CD4-positive, alpha-beta T cell treated with Interferon alpha-2 for 1 hour (primary cell): ENCODE measurements at places on chromosomes 7 and 10.
A peak's percentile ranks its signal among the peaks of the same experiment; 100 is the strongest.

GRCh38 chr10:56823849-56824248, 462.8 kb upstream of the ZWINT start:
- DNase-seq, result no peak

DNA sequence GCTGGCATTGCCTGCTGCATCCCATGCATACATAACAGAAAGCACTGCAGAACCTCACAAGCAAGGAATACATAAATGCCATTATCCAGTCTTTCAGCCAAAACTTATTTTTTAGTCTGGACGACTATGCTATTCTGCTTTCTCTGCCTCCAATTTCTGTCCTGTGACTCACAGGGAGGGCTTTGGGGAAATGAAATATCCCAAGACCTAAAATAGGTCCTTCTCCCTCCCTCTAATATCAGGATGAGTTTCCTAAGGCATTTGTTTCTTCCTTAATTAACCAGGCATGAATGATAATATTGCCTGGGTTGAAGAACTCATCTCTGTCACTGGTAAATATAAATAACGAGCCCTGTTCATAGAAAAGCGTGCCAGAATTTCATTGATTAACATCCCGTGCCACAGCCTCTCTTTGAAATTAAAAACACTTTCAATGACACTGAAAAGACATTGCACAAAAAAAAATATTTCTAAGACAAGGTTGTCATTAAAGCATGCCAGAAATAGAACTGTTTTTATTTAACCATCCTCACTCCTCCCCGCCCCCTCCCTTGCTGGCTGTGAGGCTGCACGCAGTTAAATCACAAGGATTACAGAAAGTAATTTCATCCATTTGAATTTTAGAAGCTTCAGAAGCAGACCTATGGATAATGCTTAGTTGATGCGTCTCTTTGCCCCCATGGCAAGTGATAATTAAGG, 103.0 kb upstream of the ANKRD1 start:
- no peak for DNase-seq

- no peak for DNase-seq
Measured at GRCh38 chr7:105705427-105705826, 124.1 kb upstream of the EFCAB10 start.

DNA sequence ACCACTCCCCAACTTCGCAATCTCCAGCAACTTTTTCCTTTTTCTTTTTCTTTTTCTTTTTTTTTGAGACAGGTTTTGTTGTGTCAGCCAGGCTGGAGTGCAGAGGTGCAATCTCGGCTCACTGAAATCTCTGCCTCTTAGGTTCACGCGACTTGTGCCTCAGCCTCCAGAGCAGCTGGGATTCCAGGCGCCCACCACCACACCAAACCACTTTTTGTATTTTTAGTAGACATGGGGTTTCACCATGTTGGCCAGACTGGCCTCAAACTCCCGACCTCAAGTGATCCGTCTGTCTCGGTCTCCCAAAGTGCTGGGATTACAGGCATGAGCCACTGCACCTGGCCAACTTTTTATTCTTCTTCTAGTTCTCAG, 55.0 kb downstream of the KIAA1549 start:
- no peak for DNase-seq

DNA sequence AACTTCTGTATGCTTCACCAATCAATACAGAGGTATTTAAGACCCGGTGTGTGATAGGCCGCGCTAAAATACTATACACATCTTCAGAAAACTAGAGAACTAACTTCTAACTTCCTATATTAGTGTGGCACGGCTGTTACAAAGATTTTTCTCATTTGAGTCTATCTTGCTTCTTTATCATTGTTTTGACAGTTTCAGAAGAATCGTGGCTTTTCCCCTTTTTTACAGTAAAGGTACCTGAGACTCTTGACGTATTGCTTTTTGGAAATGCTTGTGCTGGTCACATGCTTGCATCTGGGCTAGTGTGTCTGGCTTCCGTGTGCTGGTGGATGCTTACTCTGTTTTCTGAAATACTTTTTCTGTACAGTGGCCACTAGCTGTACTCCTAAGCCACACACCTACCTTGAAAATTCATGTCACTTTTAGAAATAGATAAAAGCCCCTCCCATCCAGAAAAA, 12.7 kb downstream of the IKZF1 start:
- peak; percentile 92 for DNase-seq

- DNase-seq, result no peak
Measured at GRCh38 chr10:13087986-13088618, 11.9 kb upstream of the OPTN start.
